ENCODE measurements at places on chromosomes 5 and 9.

DNA sequence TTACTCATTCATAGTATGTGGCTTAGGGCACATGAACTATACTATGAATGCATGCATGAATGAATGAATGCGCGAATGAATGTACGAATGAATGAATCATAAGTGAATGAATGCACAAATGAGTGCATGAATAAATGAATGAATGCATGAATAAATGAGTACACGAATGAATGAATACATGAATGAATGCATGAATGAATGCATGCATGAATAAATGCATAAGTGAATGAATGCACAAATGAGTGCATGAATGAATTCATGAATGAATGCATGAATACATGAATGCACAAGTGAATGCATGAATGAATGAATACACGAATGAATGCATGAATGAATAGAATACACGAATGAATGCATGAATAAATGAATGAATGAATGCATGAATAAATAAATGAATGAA is 52.5 kb upstream of the FCN1 start:
- no peak for DNase-seq

- no peak for DNase-seq
Measured at GRCh38 chr5:90378752-90379151, 30.8 kb downstream of the CETN3 start.

DNA sequence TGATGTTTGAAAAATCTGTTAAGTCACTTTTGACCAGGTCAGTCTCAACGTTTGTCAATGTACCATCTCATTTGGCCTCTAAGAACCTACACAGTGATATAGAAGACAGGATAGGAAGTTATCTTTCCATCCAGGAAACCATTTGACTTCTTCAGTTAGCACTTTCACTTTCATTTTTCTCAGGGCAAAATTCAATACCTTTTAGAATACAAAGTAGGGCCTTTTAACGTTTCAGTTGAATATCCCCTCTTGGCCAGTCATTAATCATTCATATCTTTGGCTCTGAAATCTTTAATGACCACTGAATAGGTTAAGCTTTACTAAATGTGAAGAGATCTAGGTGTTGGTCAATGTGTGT is 101.1 kb upstream of the GNAQ start:
- no peak for DNase-seq

- DNase-seq, result no peak
Measured at GRCh38 chr9:94985649-94986048, 259.1 kb downstream of the AOPEP start.

DNA sequence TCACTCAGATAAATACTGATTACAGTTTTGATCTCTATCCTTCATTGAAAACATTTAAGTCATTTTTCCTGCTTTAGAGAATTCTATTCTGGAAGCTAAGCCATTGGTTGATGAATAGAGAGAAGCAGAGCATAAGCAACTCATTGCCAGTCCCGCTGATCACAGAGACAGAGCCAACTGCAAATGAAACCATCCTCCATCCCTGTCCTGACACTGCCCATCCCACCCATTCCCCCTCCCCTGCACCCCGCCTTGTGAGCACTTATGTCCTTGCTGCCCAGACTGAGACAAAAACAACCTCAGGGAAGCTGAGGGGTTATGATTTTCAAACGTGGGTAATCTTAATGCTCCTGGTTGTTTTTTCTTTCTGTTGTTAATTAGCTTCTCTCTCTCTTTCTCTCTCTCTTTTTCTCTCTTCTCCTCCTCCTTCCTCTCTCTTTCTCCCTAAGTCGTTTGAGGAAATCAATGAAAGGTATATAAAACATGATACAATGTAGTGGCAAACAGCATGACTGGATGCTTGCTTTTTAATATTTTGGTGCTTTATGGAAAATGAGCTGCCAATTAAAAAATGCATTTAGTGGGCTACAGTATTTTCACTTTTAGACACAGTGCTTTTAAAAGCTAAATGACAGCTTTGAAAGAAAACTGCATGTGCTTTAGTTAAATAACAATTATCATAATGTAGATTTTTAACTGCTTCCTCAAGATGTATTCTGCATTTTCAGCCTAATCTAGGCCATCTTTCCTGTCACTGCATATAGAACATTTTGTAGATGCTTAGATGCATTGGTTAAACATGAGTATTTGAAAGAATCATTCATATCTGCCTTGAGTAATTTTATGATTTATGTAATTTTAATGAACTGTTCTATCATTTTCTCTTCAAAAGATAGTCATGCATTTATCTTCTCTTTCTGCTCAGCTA is 57.3 kb downstream of the CMYA5 start:
- DNase-seq, result no peak

- DNase-seq, result no peak
Measured at GRCh38 chr5:32713770-32714381, 2.8 kb downstream of the NPR3 start.

Measured in NCI-H146 (cell line).